Peyer's patch (tissue), 4 donors: ENCODE measurements at places on chromosomes 5 and 9. TPM values are rescaled to one million over a fixed set of nuclear protein-coding genes. Genes with fewer than 3 reads are reported as not detected.

DNA sequence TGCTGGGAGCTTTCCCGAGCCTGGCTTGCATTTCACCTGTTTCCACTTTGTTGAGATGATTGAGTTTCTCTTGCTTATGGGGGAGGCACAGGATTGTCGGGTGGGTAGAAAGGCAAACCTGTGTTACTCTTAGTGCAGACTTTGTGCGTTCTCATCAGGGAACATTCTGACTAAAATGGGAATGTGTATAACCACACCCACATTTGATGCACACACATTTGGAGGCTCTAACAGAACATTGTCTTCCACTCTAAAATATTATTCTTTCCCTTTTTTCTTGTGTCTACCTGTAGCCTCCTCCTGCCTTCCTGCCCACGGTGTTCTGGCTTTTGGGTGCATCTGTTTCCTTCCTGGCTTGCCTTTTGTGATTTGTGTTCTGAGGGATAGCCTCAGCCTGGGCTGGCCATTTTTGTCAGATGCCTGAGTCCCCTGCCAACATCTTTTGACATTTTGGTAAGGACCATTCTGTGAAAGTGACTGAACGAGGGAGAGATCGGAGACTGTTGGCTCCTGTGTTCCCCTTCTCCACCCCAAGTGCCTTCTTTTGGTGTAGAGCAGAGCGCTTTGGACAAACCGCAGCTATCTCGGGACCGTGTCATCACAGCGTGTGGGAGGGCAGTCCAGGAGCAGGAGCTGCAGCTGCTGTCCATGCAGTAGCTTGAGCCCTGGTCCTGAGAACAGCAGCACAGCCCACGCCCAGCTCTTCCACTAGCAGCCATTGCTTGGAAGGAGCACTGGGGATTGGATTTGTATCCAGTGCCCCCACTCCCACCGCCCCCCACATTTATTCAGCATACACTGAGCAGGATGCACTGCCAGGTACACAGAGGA lies 101.4 kb downstream of the ARHGAP26 start:
- DNase-seq, result no peak

DNA sequence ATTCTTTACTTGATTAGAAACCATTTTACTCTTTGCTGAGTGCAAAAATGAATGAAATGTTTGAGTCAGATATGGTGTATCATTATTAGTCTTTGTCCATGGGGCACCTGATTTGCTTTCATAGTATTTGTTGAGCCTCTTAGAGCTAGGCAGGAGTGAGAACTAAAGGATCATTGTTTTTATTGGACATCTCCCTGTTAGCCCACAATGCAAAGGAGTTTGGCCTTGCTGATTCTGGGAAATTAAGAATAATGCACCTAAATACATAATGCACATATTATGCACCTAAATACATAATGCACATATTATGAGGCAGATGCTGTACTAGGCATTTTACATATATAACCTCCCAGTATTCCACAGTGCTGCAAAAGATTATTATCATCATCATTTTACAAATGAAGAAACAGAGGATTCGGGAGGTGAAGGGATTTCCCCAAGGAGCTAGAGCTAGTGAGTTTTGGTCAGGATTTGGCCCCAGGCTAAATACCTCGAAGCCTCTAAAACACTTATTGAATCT lies 113.0 kb upstream of the LIFR start:
- no peak for DNase-seq

Gene OSMR
- total RNA-seq, result 18.0 TPM

Gene TEX48
- not detected for total RNA-seq

- DNase-seq, result no peak
These were observed 472.3 kb downstream of the HINT1 start for GRCh38 chr5:130692770-130693169.

Gene CDX1
- 177 TPM for total RNA-seq

GRCh38 chr5:115325296-115325959 lies 29.0 kb upstream of the CCDC112 start:
- no peak for DNase-seq

DNA sequence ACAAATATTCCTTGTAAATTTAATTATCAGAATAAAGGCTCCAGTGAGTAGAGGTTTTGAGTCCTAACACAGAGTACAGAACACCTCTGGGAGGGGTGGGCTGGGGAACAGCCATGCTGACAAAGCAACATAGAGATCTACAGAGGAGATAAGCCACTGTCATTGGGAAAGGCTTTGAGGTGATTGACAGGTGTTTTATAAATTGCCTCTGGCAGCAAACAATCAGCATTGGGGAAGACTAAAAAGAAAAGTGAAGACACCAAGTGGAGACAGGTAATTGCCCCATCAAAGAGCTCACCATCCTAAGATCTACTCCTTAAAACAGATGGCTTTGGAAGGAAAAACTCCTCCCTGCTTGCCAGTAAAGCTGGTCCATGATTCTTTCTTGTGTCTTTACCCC lies 189.7 kb upstream of the TLE4 start:
- no peak for DNase-seq

Gene FCN1
- total RNA-seq, result not detected

Gene TAF11L10
- not detected for total RNA-seq

Gene OR13J1
- total RNA-seq, result not detected

DNA sequence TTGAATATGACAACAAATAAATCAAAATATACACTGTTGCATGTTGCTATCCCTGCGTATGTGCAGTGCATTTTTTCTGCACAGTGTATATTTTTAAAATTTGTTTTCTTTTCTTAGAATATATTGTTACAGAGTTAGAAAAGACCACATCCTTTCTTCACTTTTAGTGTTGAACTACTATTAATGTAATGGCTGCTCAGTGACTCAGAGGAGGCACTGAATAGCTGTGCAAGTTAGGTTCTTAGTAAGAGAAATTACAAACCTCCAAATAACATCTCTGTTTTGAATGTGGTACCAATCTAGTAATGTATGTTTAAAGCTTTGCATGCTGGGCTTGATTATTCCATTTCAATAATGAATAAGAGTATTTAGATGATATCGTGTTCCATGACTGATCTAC lies 208.9 kb upstream of the PRR16 start:
- no peak for DNase-seq

DNA sequence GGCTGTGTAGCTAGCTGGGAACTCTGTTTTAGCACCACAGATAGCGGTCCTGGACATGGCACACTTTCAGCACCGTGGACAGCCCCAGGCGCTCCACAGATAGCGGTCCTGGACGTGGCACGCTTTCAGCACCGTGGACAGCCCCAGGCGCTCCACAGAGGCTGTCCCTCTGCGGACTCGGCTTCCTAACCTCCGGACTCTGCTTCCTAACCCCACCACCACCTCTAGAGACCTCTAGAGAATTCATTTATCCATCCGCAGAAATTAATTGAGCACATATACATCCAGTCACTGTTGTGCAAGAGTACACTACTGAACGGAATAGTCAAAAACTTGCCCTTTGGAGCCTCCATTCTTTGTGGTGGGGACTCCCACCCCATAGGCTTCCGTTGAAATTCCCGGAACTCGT lies 27.4 kb downstream of the UNC5A start:
- peak; percentile 78 for DNase-seq

DNA sequence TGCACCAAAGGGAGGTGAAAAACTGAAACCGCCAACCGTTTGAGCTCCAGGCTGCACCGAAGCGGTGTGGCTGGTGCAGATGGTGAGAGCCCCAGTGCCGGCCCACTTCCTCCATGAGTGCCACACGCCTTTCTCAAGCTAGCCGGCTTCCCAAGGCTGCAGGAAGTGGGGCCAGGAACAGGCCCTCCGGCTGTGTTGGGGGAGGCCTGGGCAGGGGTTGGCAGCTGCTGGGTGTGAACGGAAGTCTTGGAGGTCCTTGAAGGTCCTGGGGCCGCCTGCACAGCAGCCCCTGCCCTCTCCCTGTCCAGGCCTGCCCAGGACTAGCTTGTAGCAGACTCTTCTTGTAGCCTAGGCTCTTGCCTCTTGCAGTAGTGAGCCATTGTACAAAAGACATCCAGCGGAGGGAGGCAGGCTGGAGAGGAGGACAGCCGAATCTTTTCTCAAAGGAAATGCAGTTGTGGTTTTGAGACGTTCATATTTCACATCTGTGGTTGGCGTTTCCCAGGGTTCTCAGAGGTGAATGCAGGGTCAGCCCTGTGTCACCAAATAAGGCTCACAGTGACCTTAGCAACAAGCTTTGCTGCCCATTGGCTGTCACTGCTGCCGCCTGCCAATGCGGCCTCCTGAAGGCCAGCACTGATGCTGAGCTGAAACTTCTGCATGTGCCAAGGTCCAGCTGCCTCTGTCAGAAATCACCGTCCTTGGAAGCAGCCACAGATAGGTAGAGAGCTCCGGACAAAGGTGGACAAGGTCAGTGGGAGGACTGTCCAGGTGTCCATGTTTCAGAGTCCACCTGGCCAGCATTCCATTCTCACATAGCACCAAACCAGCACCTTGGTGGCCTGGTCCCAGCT lies 23.9 kb downstream of the IRF1 start:
- DNase-seq, result peak; percentile 72

GRCh38 chr9:95090871-95091577 lies 226.5 kb downstream of the FANCC start:
- DNase-seq, result no peak

DNA sequence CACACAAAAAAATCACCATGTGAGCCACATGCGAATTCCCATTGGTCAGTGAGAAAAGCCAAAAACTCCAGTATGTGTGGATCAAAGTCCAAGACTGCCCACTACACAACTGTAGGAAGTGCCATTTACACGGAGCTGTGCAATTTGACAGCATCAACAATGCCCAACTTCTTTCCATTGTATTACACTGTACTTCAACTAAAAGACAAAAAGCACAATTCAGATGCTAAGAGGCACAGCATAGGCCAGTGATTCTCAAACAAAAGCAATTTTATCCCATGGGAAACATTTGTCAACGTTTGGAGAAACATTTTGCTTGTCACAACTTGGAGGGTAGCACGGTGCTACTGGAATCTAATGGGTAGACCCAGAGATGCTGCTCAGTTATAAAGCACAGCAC lies 39.8 kb downstream of the IARS1 start:
- DNase-seq, result no peak

DNA sequence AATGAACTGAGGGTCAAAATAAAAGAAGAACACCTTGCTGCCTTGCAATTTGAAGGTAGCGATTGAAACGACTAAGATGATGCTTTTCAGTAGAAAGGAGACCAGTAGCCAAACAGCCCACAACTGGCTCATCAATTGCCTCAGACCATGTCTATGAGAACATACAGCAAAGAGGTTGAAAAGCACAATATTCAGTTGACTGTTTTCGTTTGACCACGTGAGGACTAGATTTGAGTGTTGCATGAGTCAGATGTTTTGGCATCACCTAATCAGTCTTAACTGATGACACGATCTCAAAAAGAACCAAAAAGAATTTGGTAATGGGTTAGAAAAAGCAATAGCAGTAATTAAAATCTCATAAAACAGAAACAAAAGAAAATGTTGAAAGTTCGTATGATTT lies 82.7 kb upstream of the IL7R start:
- DNase-seq, result no peak
